ENCODE measurements at places on chromosomes 5 and 9. TPM values are rescaled to one million over a fixed set of nuclear protein-coding genes. Genes with fewer than 3 reads are reported as not detected.
A peak's percentile ranks its signal among the peaks of the same experiment; 100 is the strongest.

GRCh38 chr5:41410737-41411136 lies 99.7 kb downstream of the PLCXD3 start:
- no peak for DNase-seq

GRCh38 chr5:120463006-120463680 lies 957 bp upstream of the PRR16 start:
- DNase-seq = no peak

DNA sequence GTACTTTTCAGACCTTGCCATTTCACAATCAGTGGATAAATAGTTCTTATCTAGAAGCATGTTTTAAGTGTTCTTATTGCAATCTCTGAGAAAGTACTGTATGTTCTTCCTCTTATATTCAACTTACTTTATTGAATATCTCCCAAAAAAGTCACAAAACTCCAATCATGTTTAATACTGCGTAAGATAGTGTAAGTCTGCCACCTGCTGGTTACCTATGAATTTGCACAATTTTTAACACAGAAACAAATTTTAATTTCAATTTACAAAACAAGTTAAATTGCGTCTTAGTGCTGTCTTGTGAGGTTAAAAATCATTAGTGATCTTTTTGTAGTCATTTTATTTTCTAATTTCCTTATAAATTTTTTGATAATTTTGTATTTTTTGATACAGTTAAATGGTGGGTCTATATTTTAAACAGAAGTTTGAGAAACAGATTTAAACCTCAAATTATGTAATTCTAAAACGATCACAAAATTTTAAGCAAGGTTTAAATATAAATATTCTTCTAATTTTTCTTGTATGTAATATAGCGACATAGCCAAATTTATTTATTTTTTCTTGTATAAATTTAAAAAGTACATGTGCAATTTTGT lies 115.8 kb downstream of the EMB start:
- peak; percentile 28 for DNase-seq

DNA sequence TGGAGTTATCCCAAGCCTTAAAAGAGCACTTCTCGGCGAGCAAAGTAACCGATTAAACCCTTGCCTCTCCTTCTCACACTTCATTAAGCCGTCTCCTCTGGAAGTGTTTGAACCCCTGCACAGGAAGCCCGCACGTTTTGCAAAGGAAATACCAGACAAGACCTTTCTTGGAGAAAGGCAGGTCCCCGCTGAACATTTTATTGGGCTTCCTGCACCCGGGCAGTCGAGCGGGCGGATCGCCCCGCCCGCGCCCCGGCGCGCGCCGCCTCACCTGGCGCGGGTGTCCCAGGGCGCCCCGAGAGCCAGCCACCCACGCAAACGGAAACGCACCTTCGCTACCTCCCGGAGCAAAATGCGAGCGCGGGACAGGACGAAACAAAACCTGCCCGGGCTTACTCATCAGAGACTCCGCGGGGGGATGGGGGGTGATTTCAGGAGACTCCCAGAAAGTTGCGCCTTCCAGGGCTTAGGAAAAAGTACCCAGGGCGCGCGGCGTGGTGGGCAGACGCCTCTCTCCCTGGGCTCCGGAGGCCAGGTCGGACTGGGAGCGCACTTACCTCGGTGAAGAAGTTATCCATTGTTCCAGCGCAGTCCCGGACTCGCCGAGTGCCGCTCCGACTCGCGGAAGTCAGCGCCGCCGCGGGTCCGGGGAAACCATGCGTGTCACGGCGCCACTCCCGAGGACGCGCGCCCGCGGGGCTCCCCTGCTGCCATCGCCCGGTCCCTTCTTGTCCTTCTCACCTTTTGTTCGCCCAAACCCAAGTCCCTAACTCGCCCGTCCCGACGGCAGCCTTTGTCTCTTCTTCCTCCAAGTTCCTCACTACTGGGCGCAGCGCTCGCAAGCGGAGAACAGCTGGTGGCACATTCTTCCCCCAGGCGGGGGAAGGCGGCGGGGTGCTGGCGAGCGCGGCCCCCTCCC lies 598 bp downstream of the MYO10 start:
- no peak for DNase-seq

- DNase-seq = peak; percentile 70
Measured at GRCh38 chr5:38426986-38427950, 129.2 kb downstream of the LIFR start.

- DNase-seq = no peak
Measured at GRCh38 chr5:158080112-158080511, 221.2 kb upstream of the CLINT1 start.

GRCh38 chr5:38831117-38831516 lies 14.7 kb upstream of the OSMR start:
- DNase-seq = no peak

DNA sequence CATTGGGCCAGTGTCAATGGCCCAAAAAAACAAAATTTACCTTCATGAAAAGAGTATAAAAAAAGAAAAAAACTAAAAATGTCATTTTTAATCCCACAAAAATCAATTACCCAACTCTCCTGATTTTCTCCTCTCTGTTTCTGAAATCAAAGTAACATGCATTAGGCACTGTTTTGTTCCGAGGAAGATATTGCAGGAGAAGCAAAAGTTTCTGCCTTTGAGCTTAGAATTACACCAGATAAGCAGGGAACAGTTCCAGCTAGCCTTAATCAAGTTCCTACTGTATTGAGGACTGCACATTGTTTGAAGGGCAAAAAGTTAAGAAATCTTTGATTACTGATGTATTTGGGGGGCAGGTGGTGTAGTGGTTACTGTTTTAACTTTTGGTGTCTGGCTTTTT lies 1.1 kb upstream of the PRKAA1 start:
- peak; percentile 33 for DNase-seq

- DNase-seq = no peak
Measured at GRCh38 chr5:134997015-134997414, 29.3 kb downstream of the CATSPER3 start.

DNA sequence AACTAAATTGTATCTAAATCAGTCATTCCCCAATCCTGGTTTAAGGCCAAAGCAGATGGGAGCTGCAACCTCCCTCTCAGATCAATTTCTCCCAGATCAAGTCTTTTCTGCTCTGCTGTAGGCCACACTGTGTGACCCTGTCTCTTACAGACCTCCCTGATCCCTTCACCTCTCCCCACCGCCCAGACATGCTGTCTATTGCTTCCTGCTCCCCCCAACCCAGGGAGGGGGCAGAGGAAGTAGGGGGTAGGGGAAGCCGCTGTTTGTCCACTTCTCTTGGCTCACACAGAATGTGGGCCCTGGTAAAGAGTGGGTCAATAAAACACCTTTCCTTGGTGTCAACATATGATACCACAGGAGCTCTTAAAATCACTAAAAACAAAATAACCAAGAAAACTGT lies 226.3 kb downstream of the ENC1 start:
- no peak for DNase-seq

DNA sequence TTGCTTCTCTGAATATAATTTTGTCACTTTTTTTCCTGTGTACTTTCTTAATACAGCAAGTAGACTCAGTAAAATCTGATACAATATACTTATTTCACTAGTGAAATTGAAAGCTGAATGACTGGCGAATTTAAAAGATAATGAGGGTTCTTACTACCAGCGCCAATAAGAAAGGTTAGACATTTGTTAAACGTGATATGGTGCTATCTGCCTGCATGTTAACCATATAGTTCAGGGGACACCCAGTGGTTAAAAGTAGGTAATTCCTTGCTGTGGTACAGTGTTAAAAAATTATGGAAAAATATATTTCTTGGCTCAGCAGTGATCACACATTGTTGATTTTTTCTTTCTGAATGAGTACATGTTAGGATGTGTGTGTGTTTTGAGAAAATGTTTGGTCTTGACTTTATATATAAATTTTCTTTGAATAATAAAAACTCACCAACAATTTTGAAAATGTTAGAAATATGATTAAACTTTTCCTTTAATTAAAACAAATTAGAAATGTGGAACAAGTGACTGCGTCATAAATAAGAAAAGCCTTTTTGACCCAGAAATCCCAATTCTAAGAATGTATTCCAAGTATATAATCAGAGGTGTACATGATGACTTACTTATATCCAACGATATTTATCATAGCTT lies 25.8 kb downstream of the CAST start:
- peak; percentile 76 for DNase-seq

DNA sequence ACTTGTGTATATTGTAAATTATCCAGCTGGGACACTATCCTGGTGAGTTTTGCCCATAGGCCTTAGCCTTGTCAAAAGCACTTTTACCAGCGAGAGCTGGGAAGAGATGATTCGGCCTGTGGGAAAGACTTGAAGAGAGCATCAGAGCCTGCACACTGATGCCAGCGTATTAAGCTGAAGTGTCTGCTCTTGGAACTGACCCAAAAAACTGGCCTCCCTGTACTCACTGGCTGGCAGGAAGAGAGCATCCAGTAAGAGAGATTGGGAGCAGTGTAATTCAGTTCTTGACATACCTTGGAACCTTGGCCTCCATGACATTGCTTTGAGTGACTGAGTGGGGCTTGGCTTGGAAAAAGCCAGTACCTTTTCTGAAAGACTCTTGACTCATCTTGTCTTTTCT lies 73.7 kb downstream of the ZNF462 start:
- DNase-seq = no peak

- no peak for DNase-seq
Measured at GRCh38 chr5:140828362-140828737, 590 bp downstream of the PCDHA6 start.

DNA sequence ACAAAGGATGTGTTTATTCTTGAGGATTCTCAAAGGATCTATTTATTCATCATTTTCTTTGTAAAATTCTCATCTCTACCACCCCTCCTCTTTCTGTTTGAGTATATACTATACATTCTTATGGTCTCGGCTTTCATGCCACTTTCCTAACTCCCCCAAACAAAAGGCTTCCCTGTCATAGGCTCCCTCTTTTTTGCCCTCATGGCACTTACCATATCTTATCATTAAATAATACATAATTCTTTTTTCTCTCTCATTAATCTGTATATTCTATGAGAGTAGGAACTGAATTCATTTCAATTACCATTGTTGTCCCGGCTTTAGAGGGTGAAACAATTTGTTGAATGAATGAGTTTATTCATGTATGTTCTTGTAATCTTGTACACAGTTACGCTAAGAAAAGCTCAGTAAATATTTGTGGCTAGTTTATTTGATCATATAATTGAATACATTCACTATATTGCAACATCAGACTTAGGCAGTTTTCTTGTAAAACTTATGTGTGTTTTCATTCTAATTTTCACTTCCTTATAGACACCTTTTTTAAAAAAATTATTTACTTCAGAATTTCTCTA lies 254.6 kb downstream of the EDIL3 start:
- DNase-seq = no peak

- DNase-seq = no peak
Measured at GRCh38 chr9:36320466-36320865, 62.2 kb upstream of the GNE start.

DNA sequence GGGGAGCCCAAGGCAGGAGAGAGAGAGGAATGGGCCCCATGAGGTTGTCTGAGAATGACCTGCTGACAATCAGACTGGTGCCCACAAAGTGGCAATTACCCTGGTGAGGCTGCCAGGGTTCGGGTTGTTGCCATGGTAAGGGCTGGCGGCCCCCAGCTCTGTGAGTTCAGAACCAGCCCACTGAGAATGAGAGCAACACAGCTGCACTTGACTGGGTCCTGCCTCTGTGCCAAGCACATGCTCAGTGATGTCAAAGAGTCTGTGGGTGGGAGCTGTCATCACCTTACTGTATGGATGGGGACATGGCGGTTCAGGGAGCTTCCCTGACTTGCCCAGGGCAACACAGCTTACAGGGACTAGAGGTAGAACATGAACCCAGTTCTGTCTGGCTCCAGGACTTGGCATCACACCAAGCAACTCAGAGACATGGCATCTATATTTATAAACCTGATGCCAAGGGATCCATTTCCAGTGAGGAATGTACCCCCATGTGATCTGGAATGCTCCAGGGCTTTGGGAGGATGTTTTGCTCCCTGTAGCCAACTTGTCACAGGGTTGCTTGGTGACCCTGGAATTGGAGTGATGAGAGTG lies 38.2 kb upstream of the TEX48 start:
- peak; percentile 18 for DNase-seq

GRCh38 chr5:142748568-142749249 lies 21.5 kb upstream of the ARHGAP26 start:
- DNase-seq = no peak

DNA sequence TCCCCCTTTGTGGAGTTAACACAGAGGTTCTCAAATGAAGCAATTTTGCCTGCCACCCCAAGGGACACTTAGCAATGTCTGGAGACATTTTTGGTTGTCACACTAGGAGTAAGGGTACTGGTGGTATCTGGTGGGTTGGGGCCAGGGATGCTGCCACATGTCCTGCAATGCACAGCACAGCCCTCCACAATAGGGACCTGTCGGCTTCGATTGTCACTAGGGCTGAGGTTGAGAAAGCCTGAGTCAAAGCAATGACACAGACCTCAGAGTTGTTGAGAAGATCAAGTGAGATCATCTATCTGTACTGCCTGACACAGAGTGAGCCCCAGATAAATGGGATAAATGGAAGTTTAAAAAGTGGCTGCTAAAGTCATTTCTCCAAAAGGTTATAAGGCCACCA lies 249.2 kb upstream of the KLF4 start:
- DNase-seq = peak; percentile 54

DNA sequence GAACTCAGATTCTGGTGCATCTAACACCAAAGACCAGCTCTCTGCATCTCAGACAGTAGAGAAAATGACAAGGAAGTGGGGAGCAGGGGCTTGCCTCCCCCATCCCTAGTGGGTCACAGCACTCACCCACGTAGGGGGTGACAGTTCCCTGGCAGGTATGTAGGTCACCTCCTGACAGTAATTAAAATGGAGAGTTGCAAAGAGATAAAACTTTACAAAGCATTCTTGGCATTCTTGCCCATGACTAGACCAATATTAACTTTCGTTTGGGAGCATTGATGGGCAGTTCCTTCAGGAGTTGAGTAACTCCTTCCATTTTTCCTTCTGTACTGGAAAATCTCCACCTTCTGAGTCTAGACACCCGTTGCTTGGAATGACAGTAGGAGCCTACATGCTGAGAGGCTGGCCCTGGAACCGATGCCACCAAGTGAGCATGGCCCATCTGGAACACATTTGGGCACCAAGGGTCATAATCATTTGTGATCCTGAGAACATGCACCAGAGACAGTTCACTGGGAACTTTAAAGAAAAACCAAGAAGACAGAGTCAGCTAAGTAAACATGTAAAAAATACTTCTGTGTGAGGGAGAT lies 81.5 kb upstream of the MSX2 start:
- no peak for DNase-seq

The FOXI1 gene
- total RNA-seq = not detected

The SPATA31A3 gene
- total RNA-seq = not detected

The SMIM32 gene
- total RNA-seq = not detected

The GDA gene
- total RNA-seq = not detected

The TEX48 gene
- total RNA-seq = not detected

The KIF20A gene
- total RNA-seq = 106 TPM

The PTGS1 gene
- 21.1 TPM for total RNA-seq

The PCDHGC5 gene
- 2.9 TPM for total RNA-seq

The EIF4EBP3 gene
- 0.36 TPM for total RNA-seq

The SPATA6L gene
- total RNA-seq = 0.28 TPM

The PCSK1 gene
- not detected for total RNA-seq

The FOXD4L5 gene
- total RNA-seq = under 0.01 TPM

The GCNT4 gene
- total RNA-seq = 1.8 TPM

All from IMR-90 (cell line).